ENCODE measurements at places on chromosomes 2 and 18.

DNA sequence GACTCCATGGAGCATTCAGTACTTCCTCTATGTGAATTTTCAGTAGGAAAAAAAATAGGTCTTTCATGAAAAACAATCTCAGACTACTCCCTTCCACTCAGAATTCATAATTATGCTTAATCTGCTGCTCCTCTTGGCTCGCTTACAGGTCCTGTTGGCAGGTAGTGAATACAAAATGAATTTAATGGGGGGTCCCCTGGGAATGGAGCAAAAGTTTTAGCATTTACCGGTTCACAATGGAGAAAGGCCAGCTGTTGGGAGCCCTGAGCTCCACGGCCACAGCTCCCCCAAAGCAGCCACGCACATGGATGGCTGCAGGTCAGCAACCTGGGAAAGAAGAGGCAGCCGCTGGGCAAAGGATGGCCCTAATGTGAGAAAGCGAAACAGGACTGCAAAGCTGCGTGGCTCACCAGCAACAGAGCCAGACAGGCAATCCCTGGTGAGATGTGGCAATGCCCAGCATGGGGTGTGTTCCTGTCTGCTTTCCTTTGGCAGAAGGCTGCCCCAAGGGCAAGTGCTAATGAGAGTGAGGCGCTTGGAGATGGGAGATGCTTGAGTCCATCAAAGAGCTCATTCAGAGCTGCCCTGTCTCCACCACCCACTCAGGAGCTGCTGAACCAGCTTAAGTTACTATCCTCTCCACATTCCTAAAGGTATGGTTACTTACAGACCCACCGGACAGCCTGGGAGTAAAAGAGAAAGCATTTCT, 447.4 kb downstream of the EPHA4 start:
- no peak for DNase-seq

DNA sequence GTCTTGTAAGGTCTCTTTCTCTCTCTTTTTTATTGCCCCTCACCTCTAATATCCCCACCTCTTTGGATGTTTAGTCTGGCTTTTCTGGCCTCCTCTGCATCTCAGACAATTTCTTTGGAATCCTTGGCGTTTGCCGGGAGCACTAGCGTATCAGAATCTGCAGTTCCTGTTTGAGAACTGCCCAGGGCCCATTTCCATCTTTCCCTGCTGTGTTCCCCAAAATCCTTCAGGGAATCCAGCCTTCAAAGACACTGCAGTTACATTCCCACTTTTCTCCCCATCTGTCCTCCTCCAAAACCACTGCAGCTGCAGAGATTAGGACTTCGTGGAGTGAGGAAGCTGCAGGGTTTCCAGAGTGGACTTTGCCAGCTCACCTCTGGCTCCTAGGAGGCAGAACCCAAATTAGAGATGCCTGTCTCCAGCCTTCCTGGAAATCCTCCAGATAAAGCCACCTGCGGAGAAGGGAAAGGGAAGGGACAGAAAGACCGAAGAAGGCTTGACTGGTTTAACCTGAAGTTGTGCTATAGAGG, 2.7 kb downstream of the VSNL1 start:
- DNase-seq = no peak

- peak; percentile 50 for DNase-seq
These were observed 633 bp downstream of the MALT1 start for GRCh38 chr18:58671632-58672564.

DNA sequence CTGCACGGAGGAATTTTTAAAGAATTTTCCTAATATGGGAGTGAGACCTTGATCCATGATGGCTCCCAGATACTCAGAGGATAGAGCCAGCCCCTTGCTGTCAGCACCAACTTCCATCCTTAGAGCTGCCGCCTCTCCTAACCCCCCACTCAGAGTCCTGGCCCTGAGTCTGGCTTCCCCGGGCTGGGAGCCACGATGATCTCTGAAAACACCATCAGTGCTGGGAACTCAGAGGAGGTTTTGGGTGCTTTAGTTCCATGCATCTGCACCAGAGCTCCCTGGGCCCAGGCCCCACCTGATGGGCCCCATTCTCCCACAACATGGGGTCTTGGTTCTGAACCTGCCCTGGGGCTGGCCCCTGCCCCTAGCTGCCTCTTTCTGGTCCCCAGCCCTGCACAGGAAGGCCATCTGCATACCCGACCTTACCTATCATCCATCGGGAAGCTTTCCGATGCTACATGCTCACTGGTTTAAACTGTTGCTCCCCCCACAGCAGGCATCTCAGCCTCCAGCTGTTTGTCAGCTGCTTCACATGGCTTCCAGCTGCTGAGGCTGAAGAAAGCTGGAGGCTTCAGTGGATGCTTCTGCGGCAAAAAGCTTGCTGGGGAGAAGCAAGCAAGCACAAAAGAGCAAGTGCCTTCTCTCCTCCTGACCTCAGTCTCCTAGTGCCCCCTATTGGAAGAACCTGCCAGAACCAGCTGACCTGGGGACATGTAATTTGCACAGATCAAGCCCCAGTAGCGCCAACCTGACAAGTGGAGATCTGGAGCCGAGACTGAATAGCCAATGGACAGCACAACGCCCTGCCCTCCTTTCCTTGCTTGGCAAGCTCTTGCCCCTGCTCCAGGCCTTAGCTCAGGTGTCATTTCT, 24.2 kb upstream of the RHOB start:
- DNase-seq = peak; percentile 34

GRCh38 chr2:212940816-212941215, 210.6 kb downstream of the IKZF2 start:
- DNase-seq = no peak

DNA sequence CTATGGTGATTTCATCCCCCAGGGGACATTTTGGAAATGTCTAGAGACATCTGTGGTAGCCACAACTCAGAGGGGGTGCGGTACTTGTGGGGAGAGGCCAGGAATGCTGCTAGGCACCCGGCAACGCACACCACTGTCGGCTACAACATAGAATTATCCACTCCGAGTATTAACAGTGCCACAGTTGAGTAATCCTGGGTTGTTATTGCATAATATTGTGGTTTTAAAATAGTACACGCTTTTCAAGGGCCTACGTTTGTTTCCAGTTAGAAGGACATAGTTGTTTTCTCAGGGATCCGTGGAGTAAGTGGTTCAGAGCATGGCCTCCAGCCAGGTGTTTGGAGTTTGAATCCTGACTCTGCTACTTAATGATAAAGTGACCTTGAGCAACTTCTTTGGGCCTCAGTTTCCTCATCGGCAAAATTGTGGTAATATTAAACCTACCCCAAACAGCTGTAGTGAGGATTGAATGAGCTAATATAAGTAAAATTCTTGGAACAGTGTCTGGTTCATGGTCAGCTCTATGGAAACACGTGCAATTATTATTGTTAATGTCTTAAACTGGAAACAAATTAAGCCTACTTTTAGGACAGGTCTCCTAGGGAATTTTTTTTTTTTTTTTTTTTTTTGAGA, 24.5 kb downstream of the CYP27A1 start:
- peak; percentile 59 for DNase-seq

DNA sequence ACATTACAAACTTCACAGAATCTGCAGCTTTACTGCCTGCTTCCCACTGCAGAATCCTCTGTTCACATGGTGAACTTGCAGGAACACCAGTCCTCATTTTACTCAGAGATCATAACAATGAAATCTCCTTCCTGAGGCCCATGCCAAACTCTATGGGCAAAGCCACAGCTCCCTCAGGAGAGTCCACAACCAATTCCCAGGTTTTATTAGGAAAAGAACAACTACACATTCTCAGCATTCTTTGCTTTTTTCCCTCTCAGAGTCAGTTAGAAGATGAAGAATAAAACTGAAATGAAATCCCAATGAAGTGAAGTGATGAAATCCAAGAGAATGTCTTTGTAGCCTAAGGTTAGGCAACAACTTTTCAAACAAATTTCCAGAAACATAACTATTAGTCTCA, 233.7 kb downstream of the DSEL start:
- DNase-seq = no peak

GRCh38 chr18:25335676-25336075, 16.3 kb downstream of the ZNF521 start:
- no peak for DNase-seq

GRCh38 chr2:118031566-118031965, 17.7 kb upstream of the CCDC93 start:
- no peak for DNase-seq

DNA sequence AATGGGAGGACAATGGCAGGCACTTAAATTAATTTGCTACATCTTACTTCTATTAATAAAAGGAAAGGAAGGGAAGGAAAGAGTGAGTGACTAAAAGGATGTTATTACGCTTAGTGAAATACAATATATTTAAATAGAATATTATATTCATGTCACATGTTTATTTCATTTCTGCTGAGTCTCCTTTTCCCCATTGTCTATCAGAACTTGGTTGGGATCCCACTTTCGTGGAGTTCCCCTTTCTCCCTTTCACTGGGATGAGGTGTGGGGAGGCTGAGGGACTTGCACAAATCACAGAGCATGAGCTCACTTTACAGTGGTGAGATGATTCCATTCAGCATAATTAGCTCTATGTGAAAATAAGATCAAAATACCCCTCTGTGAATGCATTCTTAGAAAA, 730.6 kb downstream of the TSN start:
- no peak for DNase-seq

DNA sequence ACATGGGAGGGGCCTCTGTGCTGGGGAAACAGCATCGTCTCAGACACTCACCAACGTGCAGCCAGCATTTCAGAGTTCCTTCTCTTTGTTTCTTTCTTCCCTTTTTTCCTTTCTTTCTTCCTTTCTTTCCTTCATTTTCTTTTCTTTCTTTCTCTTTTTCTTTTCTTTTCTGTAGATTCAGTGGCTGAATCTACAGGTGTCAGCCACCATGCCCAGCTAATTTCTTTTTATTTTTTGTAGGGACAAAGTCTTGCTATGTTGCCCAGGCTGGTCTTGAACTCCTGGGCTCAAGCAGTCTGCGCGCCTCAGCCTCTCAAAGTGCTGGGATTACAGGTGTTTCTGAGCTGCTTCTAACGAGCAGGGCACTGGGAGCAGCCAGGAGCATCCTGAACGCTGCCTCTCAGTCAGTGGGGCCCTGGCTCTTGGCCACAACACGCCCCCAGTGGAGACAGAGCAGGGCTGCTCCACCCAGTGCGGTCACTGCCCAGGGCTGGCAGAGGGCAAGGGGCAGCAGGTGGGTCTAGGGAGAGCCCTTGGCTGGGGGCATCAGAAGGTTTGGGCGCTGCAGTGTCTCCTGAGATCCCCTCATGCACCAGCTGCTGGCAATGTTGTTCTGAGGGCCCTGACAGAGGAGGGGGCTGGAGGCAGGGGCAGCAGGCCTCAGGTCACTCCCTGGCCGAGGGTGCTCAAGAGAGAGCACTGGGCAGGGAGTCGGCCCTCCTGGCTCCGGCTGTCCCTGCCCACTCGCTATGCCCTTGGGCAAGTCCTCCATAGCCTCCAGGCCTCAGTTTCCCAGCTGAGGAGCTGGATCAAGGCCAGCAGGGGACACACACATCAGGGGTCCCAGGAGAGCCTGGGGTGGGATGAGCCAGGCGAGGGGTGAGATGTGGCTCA, 4.7 kb upstream of the KLHL30 start:
- DNase-seq = no peak

DNA sequence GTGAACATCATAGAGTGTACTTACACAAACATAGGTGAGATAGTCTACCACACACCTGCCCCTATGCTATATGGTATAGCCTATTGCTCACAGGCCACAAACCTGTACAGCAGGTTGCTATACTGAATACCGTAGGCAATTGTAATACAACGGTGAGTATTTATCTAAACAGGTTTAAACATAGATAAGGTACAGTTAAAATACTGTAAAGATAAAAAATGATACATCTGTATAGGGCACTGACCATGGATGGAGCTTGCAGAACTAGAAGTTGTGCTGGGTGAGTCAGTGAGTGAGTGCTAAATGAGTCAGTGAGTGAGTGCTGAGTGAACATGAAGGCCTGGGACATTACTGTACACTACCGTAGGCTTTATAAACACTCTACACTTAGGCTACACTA, 267.0 kb upstream of the HS6ST1 start:
- DNase-seq = no peak

DNA sequence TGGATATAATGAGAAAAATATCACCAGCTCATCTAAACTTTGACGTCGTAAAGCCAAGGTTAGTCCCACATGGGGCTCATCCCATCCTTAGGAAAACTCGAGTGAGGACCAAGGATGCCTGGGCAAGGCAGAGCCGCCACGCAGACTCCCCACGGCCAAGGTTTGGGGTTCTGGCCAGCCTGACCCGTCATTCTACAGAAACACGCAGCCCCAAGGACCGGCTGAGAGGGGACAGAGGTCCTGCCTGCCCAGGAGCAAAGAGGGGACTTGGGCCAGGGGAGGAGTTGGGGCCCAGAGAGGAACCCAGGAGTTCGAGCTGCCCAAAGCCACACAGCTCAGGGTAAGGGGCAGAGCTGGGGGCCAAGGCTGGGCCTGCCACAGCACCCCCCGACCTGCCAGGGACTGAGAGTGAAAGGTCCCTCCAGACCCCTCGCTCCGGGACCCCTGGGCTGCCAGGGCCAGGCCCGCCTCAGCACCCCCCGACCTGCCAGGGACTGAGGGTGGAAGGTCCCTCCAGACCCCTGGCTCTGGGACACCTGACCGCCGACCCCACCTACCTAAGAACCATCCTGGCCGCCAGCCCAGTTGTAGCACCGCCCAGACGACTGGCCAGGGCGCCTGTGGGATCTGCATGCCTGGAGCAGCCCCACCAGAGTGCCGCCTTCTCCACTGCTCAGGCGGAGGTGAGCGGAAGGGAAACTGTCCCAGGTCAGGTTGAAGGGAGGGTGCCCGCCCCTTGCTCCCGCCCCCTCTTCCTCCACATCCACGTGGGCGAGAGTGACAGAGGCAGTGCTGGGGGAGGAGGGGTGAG, at the start of gene PDCD1:
Gene PDCD1, minus strand, starts transcription at position 689 of the 811 bp plus-strand sequence. Its CDS starts 56 bp downstream, at position 633.
- DNase-seq = peak; percentile 47

GRCh38 chr2:24842081-24843050, 49.1 kb downstream of the CENPO start:
- no peak for DNase-seq
